ENCODE measurements at places on chromosomes 5 and 9. TPM values are rescaled to one million over a fixed set of nuclear protein-coding genes. Genes with fewer than 3 reads are reported as not detected.

DNA sequence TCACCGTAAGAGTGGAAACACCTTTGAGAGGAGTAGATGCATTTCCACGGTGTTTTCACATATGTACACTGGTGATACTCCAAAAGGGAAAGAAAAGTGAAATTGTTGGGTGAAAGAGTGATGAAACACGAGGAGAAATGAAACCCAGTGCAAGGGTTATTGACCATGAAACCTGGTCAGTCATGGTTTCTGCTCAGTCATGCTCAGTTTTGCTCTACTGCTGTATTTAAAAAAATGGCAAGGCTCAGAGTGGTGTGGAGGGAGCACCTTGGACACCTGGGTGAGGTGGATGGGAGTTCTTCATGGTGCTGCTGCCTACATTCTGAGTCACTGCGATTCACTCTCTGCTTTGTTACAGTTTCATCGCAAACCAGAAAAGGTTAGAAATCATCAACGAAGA lies 32.3 kb downstream of the NTRK2 start:
- DNase-seq = no peak

DNA sequence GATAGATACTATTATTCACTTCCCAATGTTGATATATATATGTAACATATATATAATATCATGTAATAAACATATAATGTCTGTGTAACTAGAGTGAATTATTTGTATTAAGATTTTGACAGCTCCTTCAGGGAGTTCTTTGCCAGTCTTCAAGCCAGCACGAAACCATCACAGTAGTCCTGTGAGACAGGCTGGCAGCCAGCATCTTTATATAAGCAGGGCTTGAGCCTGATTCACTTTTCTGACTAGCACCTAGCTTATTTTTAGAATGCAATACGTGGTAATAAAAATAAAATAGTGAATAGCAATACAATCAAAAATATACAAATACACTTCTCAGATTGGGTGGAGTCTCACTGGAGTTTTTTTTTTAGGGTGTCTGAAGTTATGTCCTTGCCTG lies 20.7 kb upstream of the GDA start:
- DNase-seq = no peak

DNA sequence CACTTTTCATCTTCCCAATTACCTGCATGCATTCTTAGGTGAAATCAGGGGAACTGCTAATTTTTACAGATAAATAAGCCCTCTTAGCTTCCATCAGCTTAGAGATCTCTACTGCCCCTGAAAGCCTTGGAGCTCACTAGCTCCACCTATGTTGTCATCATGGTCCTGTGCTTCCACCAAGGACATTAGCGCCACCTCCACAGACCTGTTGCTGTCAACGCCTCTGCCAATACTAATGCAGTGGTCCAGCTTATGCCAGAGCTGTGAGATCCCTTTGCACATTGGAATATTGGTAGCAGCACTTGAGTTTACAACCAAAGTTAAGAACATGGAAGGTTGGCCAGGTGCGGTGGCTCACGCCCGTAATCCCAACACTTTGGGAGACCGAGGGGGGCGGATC lies 7.7 kb upstream of the SHISAL2B start:
- DNase-seq = no peak

Gene PLAC8L1
- 0.30 TPM for total RNA-seq

Gene FBXL17
- 6.6 TPM for total RNA-seq
